ENCODE measurements at places on chromosomes 12 and 14.
A peak's percentile ranks its signal among the peaks of the same experiment; 100 is the strongest.

- DNase-seq, result no peak
These were observed 530.1 kb upstream of the ATP2B1 start for GRCh38 chr12:90238663-90239271.

DNA sequence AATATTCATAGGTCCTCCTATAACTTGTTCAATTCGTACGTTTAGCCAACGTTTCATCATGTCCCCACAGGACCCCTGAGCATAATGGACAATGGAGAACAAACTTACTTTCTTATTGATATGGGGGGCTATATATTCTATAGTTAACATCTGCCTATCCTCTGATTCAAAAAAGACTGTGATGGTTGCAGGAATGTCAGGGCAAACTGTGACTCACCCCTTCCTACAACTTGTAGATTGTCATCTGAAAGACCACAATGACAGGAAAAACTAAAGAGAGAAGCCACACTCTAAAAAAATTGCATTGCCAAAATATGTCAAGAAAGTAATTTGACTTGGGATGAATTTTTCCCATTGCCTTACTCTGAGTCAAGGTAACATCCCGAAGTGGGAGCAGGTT lies 50.8 kb downstream of the CATSPERB start:
- no peak for DNase-seq

DNA sequence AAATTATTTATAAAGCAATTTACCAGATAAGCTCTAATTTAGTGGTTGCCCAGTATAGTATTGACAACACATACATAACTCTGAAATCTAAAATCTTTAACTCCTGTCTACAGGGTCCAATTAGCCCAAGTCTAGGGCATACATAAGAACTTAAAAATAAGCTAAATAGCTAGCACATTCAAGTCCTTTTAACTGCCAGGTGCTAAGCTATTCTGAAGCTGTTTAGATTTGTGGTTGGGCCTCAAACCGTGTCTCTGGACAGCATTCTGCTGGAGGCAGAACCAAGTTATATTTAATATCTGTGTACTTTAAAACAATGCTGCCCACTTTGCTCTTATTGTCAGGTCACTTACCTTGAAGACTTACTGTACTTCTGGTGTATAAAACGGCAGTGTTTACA lies 19.0 kb downstream of the RPS6KA5 start:
- no peak for DNase-seq

- peak; percentile 22 for DNase-seq
These were observed 19.1 kb downstream of the RPAP3 start for GRCh38 chr12:47686645-47687240.

DNA sequence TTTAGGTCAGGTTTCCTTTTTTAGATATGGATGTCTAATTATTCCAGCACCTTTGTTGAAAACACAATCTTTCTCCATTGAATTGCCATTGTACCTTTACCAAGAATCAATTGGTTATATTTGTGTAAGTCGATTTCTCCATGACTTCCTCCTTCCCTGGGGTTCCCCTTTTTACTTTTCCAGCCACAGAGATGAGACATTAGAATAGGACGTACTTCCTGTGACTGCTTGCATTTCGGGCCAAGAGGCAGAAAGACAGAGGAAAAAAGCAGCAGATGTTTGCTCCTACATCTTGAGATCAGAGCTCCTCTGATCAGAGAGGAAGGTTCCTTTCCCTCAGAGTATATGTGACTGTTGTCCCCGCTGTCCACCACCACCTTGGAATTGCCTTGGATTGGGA lies 453.7 kb upstream of the RGS6 start:
- DNase-seq, result no peak

DNA sequence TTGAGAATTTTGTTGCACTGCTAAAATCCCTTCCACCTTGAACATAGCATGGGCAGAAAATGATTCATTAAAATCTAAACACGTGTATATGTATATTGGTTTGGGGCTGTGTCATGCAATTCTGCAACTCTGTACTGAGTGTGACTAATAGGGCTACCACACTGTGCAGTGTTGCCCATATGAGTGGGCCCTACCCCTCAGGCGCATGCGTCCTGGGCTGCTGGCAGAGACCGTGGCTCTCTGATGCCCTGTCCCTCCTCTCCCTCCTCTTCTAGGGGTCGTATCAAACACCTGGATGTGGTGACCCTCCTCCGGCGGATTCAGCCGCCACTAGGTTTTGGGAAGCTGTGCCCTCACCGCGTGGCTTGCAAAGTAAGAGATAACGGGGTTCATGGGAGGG lies 128.4 kb upstream of the FKBP4 start:
- no peak for DNase-seq

- DNase-seq, result no peak
These were observed 841.7 kb downstream of the VRK1 start for GRCh38 chr14:97638864-97639263.

- no peak for DNase-seq
These were observed 484 bp downstream of the MIS18BP1 start for GRCh38 chr14:45252366-45253069.

DNA sequence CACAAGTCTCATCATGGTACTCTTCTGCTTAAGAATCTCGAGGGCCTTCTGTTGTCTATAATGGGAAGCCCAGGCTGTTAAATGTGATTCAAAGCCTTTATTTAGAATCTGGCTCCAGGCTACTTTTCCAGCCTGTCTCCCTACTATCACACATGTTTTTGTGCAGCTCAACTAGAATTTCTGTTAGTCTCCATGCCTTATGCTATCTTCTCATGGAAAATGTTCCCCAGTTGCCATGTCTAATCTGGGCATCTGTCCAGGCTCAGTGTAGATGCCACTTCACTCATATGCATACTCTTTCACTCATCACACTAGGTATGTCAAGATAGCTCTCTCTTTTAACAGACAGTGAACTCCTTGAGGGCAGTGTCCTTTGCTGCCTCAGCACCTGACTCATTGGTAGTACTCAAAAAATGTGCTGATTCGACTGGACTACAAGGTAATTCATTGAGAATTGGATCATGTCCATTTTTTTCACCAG lies 145.3 kb downstream of the TTLL5 start:
- DNase-seq, result no peak

- DNase-seq, result no peak
These were observed 246.1 kb upstream of the CRY1 start for GRCh38 chr12:107339487-107339886.

GRCh38 chr14:29810682-29811081 lies 117.0 kb downstream of the PRKD1 start:
- no peak for DNase-seq

- no peak for DNase-seq
These were observed 84.1 kb downstream of the PPP1R12A start for GRCh38 chr12:79850610-79851299.

DNA sequence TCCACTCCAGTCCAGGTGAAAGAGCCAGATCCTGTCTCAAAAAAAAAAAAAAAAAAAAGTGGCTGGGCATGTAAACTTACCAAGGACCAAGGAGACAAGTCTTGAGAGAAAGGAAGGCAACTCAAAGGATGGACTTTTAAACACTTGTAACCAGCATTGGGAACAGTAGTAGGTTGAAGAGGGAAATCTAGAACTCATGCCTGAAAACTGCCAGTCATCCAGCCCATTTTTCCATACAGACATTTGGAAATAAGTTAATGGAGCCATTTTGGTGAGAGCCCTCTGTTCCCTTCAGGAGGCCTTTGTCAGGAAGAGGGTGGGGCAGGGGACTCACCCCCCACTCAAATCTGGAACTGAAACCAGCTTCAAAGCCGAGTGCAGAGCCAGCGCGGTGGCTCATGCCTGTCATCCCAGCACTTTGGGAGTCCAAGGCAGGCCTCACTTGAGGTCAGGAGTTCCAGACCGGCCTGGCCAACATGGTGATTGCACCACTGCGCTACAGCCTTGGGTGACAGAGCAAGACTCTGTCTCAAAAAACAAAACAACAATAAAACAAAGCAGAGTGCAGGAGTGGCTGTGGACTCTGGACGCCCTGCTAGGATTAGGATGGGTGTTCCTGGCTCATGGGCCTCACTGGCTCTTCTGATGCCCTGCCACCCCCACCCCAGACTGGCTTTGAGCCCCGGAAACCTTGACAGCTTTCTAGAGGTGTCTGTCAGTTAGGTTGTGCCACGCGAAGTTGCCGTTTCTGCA lies 1.6 kb upstream of the MLXIP start:
- DNase-seq, result no peak

DNA sequence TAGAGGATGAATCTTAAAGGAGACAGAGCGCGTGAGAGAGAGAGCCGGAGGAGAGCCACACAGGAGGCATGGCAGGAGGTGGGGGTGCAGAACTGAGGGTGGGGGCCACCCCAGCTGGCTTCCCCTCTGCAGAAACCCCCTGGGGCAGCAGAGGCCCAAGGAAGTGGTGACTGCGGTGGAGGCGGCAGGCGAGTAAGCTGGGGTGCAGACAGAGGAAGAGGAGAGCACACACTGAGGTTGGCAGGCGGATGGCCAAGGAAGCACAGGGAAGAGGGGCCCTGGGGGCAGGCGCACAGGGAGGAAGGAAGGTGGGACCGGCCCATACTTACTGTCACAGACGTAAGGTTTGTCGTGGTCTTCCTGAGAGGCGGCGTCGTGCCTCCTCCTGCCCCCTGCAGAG lies 179.8 kb downstream of the DPF3 start:
- peak; percentile 61 for DNase-seq

- no peak for DNase-seq
These were observed 33.8 kb upstream of the DUSP6 start for GRCh38 chr12:89386138-89386537.

- DNase-seq, result no peak
These were observed 19.9 kb downstream of the SLC35F4 start for GRCh38 chr14:57845802-57846531.

GRCh38 chr14:37497422-37497821 lies 97.6 kb downstream of the FOXA1 start:
- no peak for DNase-seq

- DNase-seq, result peak; percentile 57
These were observed 329.3 kb upstream of the OR4E1 start for GRCh38 chr14:22002860-22003284.

DNA sequence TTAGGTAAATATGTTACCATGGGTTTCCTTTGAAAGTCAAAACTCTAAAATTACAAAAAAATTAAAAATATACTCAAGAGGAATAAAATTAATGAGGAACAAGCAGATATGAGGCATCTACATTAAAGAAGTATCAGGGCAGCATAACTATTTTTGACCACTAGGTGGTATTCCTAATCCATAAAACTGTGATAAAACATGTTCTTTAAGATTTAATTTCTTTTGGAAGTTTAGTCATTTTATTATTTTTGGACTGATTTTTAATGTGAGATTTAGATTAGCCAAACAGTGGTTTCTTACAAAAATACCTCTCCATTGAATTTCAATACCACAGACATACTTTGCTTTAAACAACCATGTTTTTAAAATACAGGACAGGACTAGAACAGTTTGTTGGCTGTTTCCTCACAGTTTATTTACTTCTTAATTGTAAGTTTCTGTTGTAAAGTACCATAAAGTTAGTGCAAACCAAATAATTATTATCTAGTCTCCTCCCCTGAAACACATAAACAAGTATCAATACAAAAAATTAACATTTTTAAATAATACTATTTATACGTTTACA lies 49.8 kb downstream of the NTS start:
- DNase-seq, result no peak

- DNase-seq, result no peak
These were observed 20.6 kb upstream of the PKP2 start for GRCh38 chr12:32917094-32917611.

- no peak for DNase-seq
These were observed 79.1 kb downstream of the ZFP36L1 start for GRCh38 chr14:68713782-68714181.

GRCh38 chr14:56494167-56494566 lies 85.4 kb upstream of the TMEM260 start:
- no peak for DNase-seq

- no peak for DNase-seq
These were observed 106.0 kb upstream of the TMTC1 start for GRCh38 chr12:29889737-29890136.

DNA sequence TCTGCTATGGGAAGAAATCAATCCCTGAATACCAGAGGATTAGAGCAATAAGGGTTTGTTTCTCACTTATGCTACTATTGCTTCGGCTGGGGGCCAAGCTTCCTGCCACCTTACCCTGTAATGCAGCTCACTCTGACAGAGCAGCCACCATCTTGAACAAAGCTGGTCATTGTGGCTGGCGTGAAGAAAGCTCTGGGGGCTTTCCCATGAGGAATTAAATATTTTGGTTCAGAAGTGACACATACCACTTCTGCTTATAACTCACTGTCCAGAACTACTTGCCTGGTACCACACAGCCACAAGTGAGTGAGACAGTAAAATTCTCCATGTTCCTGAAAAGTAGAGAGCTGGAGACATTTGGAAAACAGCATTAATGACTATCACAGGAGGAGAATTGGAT lies 82.6 kb downstream of the GALNT8 start:
- no peak for DNase-seq

- DNase-seq, result no peak
These were observed 67.6 kb downstream of the TECPR2 start for GRCh38 chr14:102430212-102430908.

GRCh38 chr14:89922031-89922907 lies 32.3 kb downstream of the EFCAB11 start:
- no peak for DNase-seq

DNA sequence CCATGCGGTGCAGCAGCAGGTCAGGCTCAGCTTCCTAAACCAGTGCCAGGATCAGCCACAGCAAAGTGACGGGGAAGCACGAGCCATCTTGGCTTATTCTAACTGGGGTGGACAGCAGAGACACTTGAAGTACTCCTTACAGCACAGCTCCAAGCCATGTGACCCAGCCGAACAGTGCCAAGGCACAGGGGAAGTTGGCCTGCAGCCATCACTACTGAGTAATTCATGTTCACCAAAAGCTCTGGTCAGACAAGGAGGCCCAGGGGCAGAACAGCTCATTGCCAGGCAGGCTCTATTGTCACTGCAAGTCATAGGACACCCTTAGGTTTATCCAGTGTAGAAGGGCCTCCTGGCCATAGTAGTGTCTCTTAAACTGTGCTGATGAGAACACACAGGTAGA lies 23.4 kb upstream of the SLC35F4 start:
- DNase-seq, result no peak

- DNase-seq, result no peak
These were observed 8.0 kb downstream of the CACNA2D4 start for GRCh38 chr12:1910468-1910867.

DNA sequence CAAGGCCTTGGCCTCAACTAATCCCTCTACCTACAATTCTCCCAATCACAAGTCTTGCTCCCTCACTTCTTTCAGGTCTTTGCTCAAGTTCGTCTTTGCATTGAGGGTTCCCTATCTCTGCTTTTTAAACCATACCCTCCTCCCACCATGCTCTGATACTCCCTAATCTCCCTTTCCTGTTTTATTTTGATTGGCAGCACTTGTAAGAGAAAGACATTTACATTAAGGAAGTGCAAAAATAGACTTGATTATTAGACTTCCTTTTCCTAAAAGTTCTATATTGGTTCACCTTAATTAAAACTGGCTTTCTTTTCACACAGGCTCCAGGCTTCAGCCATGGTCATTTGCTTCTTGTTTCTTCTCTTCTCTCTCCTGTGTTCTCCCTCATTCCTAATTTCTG lies 18.3 kb upstream of the WIF1 start:
- no peak for DNase-seq

Data from T-helper 1 cell (primary cell).